Thymus (tissue), 14 donors: ENCODE measurements at places on chromosomes 7 and 10.

DNA sequence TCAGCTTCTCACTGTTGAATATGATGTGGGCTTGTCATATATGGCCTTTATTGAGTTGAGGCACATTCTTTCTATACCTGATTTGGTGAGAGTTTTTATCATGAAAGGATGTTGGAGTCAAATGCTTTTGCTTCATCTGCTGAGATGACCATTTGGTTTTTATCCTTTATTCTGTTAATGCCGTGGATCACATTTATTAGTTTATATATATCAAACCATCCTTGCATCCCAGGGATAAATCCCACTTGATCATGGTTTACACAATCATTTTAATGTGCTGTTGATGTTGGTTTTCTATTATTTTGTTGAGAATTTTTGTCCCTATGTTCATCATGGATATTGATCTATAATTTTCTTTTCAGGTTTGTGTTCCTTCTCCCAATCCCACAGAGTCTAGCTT lies 67.0 kb downstream of the EBLN1 start:
- H3K27me3 ChIP-seq: no peaks in the 10 kb centered on the region
- H3K4me3 ChIP-seq: no peak overlapping the region
- no peak for DNase-seq
- no peaks in the 10 kb centered on the region for H3K4me1 ChIP-seq

- H3K27ac ChIP-seq: no peak overlapping the region
- DNase-seq: no peak
- no peaks in the 10 kb centered on the region for H3K36me3 ChIP-seq
- H3K4me3 ChIP-seq: no peak overlapping the region
Observed at GRCh38 chr7:24381894-24382505, 98.0 kb downstream of the NPY start.

GRCh38 chr10:14010101-14010558 lies 320.6 kb downstream of the FRMD4A start:
- no peaks in the 10 kb centered on the region for H3K27me3 ChIP-seq
- H3K36me3 ChIP-seq: no peaks in the 10 kb centered on the region
- peak overlapping the region; percentile 81 for H3K27ac ChIP-seq
- peak; percentile 24 for DNase-seq
- peaks cover 14% of the 10 kb centered on the region for H3K4me1 ChIP-seq

GRCh38 chr7:104820836-104821535 lies 193.0 kb upstream of the KMT2E start:
- H3K36me3 ChIP-seq: no peaks in the 10 kb centered on the region
- no peak for DNase-seq
- no peak overlapping the region for H3K4me3 ChIP-seq
- H3K4me1 ChIP-seq: no peaks in the 10 kb centered on the region
- H3K27ac ChIP-seq: no peak overlapping the region

- H3K4me3 ChIP-seq: no peak overlapping the region
- H3K27ac ChIP-seq: no peak overlapping the region
- H3K36me3 ChIP-seq: peaks cover 57% of the 10 kb centered on the region
- H3K27me3 ChIP-seq: no peaks in the 10 kb centered on the region
- DNase-seq: no peak
- H3K4me1 ChIP-seq: no peaks in the 10 kb centered on the region
Observed at GRCh38 chr7:76340617-76341131, 18.1 kb downstream of the YWHAG start.

DNA sequence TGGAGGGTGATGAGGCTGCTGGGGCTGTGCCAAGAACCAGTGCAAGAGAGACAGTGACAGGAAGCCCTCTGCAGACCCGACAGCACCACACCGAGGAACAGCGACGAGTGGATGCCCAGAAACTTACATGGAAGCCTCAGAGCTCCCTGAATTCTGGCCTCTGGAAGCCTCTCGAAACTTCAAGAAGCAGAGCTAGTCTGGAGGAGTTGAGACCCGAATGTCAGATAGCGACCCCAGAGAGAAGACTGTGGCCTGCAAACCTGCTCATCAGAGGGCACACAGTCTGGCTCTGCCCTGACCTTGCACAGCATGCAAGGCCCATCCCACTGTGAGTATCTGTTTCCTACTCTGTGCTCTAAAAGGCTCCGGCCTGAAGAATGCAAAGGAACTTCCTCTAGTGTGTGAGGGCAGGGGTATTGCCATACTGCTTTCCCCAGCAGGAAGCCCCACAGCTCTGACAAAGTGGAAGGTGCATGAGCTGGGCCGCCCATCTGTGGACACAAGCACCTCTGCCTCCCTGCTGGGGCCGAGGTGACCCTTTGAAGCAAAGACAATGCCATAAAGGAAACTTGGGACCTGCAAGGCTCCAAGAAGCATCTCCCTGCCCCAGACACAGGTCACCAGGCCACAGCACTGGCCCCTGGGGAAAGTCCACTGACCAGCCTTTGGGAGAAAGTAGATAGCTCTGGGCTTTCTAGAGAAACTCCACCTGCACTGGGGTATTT lies 10.5 kb upstream of the C10orf71 start:
- H3K36me3 ChIP-seq: no peaks in the 10 kb centered on the region
- no peak overlapping the region for H3K4me3 ChIP-seq
- no peak for DNase-seq
- no peaks in the 10 kb centered on the region for H3K27me3 ChIP-seq
- H3K27ac ChIP-seq: no peak overlapping the region
- no peaks in the 10 kb centered on the region for H3K4me1 ChIP-seq

DNA sequence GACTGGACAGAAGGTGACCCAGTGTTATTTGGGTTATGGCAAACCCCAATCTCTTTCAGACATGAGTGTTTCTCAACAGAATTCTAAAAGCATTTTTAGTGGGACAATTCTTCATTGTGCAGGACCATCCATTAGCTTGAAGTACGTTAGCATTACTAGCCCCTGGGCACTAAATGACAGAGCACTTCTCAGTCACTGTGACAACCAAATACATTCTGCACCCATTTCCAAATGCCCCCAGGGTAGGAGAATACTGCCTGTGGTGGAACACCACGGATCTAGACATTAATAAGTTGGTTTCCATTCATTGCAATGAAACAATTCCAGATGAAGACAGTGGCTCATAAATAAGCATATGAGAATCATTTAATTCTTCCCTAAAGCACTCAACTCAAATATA lies 102.4 kb upstream of the FRMD4A start:
- H3K27me3 ChIP-seq: no peaks in the 10 kb centered on the region
- no peak for DNase-seq
- no peak overlapping the region for H3K27ac ChIP-seq
- no peaks in the 10 kb centered on the region for H3K36me3 ChIP-seq
